BE2C (cell line): ENCODE measurements at places on chromosomes 12 and 14.

DNA sequence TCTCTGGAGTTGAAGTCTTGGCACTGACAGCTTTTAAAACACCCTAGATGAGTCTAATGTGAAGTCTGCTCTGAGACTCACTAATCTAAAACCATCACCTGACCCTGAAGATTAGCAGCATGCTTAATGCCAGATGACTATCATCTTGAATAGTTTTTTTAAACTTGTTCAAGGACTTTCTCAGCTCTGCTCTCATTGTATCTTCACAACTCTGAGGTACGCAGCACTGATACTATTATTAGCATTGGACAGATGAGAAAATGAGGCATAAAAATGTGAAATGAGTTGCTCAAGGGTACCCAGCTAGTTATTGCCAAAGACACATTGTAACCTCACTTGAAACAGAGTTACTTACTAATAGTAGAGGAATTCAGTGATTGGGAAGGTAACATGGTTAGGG lies 4.8 kb downstream of the SLC38A1 start:
- DNase-seq, result no peak

DNA sequence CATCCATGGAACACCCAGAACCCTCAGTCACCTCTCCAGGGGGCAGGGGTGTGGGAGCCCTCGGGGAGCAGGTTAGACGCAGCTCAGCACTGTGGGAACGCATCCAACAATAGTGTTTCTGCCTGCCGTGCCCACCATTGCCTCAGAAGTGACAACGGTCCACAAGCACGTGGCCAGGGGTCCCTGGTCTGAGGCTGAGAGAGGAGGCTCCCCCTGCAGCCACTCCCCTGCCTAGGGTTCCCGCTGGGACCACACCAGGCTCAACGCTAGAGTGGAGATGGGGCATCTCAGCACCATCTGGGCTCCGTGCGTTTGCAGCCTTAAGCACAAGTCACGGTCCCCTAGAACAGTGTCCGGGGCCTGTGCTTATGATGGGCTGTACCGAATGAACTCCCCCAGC lies 62.7 kb downstream of the TESC start:
- no peak for DNase-seq

DNA sequence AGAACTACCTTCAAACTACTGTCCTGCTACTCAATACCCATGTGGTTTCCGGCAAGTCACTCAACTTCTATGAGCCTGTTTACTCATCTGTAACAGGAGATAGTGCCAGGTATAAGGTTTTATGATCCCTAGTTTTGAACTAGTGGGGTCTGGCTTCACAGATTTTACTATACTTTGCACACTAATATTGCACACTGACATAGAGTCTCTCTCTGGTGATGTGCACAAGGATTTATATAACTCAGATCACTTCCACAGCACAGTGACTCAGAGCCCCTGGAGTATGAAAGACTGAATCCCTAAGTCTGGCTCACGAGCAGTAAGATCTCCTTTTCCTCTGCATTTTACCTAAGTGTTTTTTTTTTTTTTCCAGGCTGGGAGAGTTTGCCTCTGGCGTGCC lies 69.7 kb upstream of the SLC38A2 start:
- DNase-seq, result no peak

DNA sequence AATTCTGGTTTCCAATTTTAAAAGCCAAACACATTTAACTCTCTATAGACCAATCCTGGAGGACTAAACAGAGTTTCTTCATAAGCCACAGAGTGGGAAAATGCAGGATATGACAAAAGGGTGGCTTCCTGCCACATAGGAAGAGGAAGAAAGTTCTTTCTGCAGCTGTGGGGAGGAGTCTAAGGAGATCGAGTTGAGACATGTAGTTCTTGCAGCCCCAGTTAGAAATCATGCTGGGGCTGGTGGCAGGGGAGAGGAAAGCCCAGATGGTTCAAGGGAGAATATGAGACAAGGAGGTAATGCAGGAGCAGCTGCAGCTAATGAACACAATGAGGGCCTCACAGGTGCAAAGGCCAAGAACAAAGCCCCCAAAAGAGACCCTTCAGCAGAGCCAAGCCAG lies 85.0 kb upstream of the ARID2 start:
- DNase-seq, result no peak

- no peak for DNase-seq
These were observed 6.3 kb downstream of the CIPC start for GRCh38 chr14:77104393-77104792.

GRCh38 chr14:77844802-77845201 lies 44.9 kb downstream of the ADCK1 start:
- DNase-seq, result no peak

GRCh38 chr12:111076611-111077451 lies 156.5 kb upstream of the MYL2 start:
- no peak for DNase-seq

DNA sequence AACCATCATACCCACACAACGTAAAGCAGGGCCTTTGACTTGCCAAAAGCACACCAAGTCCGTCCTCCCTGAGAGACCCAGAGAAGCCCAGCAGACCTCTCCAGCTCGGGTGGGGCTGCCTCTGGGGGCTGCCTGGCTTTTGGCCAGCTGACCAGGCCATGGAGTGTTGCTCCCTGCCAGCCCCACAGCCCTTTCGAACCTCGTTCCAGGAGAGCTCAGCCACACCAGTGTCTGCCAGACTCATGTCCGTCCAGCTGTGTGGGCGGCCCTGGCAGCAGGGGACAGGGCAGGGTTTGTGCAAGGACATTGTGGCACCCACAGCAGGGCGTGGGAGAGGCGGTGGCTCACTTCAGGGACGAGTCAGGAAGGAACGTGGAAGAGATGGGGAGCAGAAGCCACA lies 22.6 kb upstream of the IRF2BPL start:
- DNase-seq, result peak; percentile 52

- no peak for DNase-seq
These were observed 461.0 kb downstream of the GXYLT1 start for GRCh38 chr12:41683513-41684240.

DNA sequence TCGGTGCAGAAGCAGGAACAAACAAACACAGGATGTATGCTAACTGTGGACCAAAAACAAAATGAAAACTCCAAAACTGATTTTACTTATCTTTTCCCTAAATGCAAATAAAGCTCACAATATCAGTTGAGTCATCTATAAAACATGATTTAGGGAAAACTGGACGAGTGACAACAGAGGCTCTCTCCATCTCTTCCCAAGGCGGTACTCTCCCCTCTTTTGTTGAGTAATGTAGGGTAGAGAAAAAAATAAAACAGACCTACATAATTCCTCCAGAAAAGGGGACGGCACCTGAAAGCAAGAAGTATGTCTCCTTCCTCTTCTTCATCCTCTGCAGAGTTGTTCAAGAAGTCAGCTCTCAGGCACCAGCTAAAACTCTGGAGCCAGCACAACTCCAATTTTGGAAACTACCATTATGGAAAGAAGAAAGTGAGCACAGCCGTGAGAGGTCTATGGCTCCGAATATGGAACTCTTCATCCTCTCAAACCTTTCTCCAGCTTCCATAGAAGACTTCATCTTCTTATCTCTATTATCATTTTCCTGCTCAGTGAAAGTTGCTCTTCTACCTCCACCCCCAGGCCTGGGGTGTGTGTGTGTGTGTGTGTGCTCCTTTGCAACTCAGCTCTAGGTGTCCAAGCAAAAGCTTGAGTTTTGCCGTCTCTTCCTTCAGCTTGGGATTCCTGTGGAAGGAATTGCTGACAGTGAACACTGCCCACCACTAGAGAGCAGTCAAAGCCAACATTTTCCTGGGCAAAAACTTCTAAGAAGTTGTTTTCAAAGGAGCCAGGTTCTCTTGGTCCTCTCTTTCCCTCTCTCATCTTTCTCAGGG lies 155.4 kb downstream of the DIO2 start:
- peak; percentile 20 for DNase-seq

GRCh38 chr14:90375934-90376333 lies 20.9 kb upstream of the CALM1 start:
- no peak for DNase-seq

DNA sequence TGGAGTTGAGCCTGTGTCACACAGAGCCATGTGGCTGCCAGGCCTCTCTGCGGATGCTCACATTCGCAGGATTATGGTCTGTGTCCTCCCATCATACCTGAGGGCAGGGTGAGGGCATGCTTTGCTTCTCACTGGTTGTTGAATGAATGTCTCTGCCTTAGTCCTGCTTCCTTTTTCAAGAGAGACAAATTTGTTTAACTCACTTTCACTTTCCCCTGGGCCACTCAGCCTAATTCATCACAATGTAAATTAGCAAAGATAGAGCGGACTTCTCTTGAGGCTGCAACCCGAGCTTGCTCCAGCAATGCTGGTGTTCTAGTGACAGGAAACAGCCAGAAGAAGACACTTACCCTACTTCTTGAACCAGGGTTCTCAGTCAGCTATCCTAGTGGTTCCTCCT lies 35.5 kb upstream of the PAX9 start:
- no peak for DNase-seq
